ENCODE measurements at places on chromosomes 6 and 20. TPM values are rescaled to one million over a fixed set of nuclear protein-coding genes. Genes with fewer than 3 reads are reported as not detected.

The C4B gene
- 45.4 TPM for total RNA-seq

DNA sequence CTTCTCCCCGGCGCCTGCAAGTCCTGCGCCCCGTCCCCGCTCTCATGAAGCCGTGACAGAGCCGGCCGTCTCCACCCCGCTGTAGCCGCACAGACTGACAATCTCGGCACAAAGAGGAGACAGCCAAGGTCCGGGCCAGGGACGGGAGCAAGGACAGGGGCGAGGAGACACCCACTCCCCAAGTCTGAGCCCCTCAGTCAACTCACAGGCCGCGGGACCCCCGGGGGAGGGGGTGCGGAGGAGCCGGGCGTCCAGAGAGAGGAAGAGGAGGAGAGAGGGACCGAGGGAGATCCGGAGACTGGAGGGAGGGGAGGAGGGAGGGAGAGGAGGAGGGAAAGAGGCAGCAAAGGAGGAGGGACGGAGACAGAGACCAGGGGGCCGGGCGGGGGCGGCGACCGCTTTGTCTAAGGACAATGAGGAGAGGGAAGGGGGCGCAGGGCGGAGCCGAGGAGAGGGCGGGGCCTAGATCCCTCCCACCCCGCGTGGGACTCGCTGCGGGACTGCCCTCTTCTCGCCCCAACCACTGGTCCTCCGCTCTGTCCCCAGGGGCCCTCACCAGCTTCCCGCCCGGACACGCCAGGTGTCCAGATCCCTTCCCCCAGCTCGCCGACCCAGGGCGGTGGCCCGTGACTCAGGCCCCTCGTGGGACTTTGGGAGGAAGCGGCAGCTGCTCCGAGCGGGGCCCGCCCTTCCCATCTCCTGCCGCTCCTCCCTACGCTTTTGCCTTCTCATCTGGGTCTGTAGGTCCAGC is 638 bp upstream of the PPP1R18 start:
- peak; percentile 99 for DNase-seq

DNA sequence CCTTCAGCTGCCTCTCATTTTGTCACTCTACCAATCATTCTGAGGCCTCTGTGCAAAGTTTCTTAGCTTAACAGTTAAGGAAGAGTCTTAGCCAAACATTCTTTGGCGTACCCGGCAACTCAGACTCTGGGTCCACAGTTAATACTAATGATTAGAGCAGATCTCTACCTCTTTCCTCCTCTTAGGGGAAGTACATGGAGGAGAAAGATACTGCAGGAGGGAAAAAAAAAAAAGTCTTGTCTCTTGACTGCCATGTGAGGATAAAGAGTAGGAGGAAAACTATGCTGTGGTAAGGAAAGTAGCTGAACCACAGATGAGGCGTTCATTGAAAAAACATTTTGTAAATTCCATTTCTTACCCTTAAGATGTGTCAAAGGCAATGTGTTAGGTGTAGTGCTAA is 44.0 kb upstream of the MARCKS start:
- no peak for DNase-seq

DNA sequence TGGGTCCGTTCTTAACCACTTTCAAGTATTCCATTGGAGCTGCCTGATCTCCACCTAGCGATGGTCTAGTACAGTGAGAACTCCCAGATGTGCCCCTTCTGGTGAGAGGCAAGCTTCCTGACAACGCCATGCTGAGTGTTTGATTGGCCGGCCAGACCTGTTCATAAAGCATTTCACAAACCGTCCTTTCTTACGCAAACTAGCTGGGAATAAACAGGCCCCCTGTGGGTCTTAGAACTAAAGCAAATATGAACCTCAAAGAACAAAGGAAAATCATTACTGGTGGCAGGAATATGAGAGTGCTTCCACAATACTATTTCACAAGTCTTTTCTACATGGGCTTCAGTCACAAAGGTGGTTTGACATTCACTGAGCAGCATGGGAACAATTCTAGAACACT is 15.6 kb upstream of the GCNT2 start:
- no peak for DNase-seq

The HTR1B gene
- 9.2 TPM for total RNA-seq

The AIF1 gene
- 68.7 TPM for total RNA-seq

- peak; percentile 93 for DNase-seq
Measured at GRCh38 chr6:169452117-169452868, 198.6 kb upstream of the THBS2 start.

- no peak for DNase-seq
Measured at GRCh38 chr20:53599378-53599777, 5.7 kb upstream of the ZNF217 start.

The DLL1 gene
- 9.6 TPM for total RNA-seq

- no peak for DNase-seq
Measured at GRCh38 chr6:155418017-155418761, 37.5 kb downstream of the NOX3 start.

GRCh38 chr6:90907931-90908655 is 321.2 kb upstream of the MAP3K7 start:
- DNase-seq = no peak

GRCh38 chr20:44540834-44541233 is 19.0 kb upstream of the SERINC3 start:
- no peak for DNase-seq

The PCMT1 gene
- 50.4 TPM for total RNA-seq

The SYCP2L gene
- total RNA-seq = 0.71 TPM

The MICA gene
- 16.5 TPM for total RNA-seq

- no peak for DNase-seq
Measured at GRCh38 chr6:75171567-75171966, 34.3 kb downstream of the COL12A1 start.

The TOX2 gene
- 1.5 TPM for total RNA-seq

GRCh38 chr6:35088281-35089215 is 52.6 kb downstream of the TCP11 start:
- no peak for DNase-seq

DNA sequence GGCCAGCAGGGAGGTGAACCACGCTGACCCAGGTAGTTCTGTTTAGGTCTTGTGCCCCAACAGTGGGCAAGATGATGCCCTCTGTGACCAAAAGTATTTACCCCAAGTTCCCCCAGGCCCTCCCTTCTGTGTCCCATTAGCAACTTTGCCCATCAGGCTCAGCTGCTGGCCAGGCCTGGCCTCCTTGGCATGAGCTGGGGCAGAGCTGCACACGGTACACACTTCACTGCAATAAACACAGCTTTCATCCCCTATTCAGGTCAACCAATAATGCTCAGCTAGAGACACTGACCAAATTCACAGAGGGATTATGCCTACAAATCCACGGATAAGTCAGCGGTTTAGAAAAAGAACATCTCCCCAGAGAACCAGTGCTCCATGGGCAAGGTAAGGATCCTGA is 103.7 kb downstream of the SLC23A2 start:
- DNase-seq = peak; percentile 51

DNA sequence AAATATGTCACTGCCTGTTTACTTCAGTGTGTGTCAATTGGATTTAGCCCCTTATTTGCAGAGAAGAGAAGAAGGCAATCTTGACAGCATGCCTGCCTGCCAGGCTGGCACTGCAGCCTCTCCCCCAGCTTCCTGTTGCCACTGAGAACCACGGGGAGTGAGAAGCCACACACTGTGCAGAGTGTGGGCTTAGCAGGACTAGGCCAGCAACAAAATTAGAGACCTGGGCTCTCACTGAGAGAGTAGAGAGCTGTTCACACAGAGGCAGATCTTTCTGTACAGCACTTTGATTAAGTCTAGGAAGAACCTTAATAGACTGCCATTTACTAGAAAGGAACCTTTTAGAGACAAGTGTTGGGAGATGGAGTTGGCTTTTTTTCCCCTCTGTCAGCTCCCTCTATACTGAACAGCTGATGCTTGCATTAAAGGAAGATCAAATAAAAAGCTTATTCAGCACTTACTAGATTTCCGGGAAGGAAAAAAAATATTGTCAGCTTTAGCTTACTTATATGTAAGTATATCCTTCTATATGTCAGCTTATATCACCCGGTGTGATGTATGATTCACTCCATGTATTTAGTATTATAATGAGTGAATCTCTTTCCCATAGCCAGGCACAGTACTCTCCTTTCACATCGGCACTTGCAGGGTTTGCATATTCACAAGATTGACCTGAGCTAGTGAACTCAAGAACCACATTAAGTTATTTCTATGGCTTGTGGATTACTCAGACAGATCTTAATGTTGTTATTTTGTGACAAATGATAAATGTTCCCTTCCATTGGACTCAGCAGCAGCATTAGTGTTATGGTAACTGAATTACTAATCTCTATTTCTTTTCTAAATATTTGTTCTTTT is 851.0 kb upstream of the EPHA7 start:
- no peak for DNase-seq

The GSTA3 gene
- total RNA-seq = not detected

- no peak for DNase-seq
Measured at GRCh38 chr6:116476002-116476678, 15.0 kb downstream of the CALHM6 start.

GRCh38 chr6:27608916-27609883 is 136.3 kb upstream of the ZNF184 start:
- DNase-seq = no peak

The HLA-A gene
- total RNA-seq = 444 TPM

The LRRC73 gene
- 0.90 TPM for total RNA-seq

- no peak for DNase-seq
Measured at GRCh38 chr20:17304774-17305173, 77.9 kb downstream of the PCSK2 start.

The EPPIN gene
- not detected for total RNA-seq

DNA sequence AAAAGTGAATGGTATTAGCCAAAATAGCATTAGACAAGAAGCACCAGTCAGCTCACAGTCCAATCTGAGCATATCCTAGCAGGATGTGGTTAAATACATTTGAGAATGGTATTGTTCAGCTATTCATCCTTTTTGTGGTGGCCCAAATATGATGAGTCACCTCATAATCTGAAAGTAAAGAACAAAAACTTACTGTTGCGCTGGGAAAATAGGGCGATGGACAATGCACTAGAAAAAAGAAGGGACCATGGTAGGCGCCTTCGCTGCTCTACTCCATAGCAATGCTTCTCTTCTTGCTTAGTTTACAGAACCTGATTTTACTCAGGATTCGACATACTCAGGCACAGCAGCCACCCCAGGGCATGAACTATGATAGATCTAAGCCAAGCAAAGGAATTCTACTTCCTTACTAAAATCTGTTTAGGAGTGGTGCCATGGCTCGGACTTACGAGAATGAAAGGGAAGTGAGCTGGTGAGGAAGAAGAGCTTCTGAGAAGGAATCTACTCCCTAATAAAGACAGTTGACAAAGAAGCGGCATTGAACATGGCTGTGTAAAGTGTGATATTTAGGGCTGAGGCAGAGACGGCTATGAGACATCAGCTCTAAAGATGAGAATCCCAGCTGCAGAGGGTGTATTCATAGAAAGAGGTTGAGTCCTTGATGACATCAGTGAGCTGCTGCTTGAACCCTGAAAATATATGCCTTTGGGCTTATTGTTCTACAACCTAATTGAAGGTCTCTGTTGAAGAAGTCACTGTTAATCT is 16.6 kb upstream of the FBXO9 start:
- DNase-seq = no peak

DNA sequence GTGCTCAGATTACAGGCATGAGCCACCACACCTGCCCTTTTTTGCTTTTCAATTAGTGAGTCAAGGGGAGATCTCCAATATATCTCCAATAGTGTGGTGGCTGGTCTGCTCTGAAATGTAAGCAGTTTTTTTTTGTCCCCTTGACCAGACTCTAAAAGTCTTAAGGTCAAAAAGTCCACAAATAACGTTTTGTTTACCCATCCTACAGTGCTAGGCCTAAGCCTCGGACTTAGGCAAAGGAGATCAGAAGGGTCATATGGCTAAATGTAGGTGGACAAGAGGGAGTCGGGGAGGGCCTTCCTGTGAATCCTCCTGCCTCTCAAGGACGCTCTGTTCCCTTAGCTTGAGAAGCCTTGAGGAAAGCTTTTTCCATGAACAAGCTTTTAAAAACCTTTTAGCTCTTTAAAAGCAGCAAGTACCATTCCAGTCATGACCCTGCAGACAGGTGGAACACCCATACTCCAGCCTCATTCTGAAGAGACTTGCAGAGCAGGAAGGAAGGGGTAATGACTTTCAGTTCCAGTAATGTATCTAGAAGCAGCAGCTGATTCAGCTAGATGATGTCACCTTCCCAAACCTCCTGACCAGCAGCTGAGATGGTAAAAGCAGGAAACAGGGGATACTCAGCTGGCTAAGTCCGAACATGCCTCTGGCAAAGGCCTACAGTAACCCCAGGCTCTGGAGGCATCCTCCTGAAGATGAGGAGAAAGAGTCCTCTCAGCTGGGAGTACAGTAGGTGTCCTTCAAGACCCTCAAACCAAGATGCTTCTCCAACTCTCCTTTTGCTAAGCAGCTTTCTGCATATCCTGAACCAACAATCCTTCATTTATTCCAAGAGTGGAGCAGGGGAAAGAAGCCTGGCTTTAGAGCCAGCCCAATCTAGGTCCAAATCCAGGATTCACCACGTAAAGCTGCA is 23.6 kb downstream of the BCL2L1 start:
- no peak for DNase-seq

DNA sequence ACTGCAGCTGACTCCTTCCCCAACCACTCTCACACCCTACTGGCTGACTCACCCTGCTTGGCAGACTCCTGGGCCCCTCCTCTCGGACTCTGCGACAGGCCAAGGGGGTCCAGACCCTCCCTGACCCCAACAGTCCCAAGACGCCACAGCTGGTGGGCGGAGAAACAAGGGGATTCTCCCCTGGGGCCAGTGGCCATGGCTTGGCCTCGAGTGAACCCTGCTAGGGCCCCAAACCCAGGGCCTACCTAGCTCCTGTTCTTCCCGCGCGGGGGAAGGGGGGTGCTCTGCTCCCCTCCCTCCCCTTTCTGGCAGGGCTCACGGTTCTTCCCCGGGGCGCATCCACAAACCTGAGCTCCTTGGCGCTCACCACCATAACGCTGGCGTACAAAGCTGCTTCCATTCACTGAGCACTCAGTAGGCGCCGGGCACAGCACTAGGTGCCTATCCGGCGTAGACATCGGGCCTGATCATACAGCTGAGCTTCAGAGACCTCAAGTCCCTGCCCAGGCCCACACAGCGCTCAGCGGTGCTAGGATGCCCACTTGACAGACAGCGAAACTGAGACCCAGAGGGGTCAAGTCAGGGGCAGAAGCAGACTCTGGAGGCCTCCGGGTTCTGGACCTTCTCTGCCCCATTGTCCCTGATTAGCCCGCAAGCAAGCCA is 597 bp downstream of the ADA start:
- no peak for DNase-seq

- no peak for DNase-seq
Measured at GRCh38 chr6:28922004-28922820, 1.6 kb downstream of the TRIM27 start.

The SYCP2 gene
- 0.97 TPM for total RNA-seq

The SFTA2 gene
- 0.29 TPM for total RNA-seq

The CD93 gene
- total RNA-seq = 79.4 TPM
